ENCODE measurements at places on chromosomes 5 and 9. TPM values are rescaled to one million over a fixed set of nuclear protein-coding genes. Genes with fewer than 3 reads are reported as not detected.

Gene PCDHGA3
- total RNA-seq = 2.6 TPM

Gene EGFLAM
- total RNA-seq = 3.5 TPM

- DNase-seq = peak; percentile 74
These were observed 341.1 kb downstream of the ZSWIM6 start for GRCh38 chr5:61673007-61673735.

- no peak for DNase-seq
These were observed 578.4 kb downstream of the CDK5RAP2 start for GRCh38 chr9:120001536-120001935.

DNA sequence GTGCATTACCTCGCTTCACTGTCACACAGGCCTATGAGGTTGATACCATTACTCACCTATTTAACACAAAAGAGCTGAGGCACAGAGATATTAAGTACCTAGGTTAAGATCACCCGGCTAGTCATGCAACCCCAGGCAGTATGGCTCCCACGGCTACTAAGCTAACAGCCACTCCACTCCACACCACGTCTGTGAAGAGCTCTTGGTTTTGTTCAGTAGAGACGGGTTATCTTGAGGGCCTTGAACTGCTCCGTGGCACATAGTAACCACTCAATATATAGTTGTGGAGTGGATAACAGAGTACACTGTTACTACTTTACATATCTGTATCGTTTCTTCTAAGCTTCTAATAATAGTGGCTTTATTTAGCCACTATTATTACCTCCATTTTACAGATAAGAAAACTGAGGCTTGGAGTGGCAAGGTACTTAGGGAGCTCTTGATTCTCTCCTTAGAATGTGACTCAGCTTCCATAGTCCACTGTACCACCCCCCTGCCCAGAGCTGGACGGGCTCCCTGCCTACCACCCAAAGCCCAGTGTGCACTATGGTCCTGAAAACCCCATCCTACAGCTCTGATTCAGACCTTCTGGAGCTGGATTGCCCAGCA is 1.0 kb upstream of the CORO2A start:
- DNase-seq = no peak

- DNase-seq = no peak
These were observed 29.9 kb downstream of the MRPL22 start for GRCh38 chr5:154970759-154971158.

- no peak for DNase-seq
These were observed 579.2 kb upstream of the ZNF608 start for GRCh38 chr5:125325488-125326149.

DNA sequence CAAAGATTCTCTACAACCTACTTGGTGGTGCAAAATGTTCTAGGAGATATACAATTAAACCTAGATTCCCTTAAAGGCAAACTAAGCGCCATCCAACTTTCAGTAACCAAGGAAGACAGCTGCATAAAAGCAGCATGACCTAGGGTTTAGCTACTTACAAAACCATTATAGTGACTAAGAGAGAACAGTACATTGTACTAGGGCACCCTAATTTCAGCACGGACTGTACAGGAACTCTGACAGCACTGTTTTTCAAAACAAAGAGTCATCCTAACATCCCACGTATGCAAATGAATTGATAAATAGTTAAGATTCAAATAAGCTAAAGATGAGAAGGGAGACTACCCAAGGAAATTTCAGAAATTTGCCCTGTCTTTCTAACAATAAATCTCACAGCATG is 30.0 kb downstream of the STRBP start:
- DNase-seq = no peak

GRCh38 chr5:19733612-19734495 is 254.1 kb downstream of the CDH18 start:
- DNase-seq = no peak

DNA sequence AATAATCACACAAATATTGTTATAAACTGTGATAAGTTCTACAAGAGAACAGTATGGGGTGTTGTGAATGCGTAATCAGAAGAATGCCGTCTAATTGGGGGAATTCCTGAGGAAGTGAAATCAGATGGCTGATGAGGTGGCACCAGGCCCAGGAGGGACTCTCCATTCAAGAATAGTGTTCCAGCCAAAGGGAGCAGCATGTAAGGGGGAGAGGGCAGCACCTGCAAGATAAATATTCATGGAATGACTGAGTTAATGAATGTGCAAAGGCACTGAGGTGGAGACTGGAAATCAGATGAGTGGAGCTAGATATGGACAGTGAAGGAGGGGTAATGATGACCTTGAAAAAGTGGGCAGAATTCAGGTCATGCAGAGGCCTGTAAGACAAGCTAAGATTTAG is 250.6 kb downstream of the ARRDC3 start:
- DNase-seq = no peak

Measured in kidney epithelial cell (primary cell).